ENCODE measurements at places on chromosomes 7 and 10.
A peak's percentile ranks its signal among the peaks of the same experiment; 100 is the strongest.

DNA sequence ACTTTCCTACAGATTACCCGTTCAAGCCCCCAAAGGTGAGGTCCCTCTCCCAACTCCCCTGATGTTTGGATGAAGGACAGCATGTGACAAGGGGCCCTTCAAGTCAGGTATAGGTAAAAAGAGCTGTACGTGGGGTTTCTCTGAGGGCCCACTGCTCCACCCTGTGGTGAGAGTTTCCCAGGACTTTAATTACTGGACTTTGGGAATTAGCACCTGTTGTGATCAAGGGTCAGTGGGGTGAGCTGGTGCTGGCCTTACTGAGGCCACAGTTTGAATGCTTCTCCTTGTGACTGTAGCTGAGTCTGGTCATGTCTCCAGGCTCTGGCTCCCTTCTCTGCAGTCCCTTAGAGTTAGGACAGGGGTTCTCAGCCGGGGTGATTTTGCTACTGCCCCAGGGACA is 16.8 kb downstream of the UBE2D4 start:
- no peak for DNase-seq

- no peak for DNase-seq
Observed at GRCh38 chr7:109126404-109127050, 556.9 kb downstream of the DNAJB9 start.

DNA sequence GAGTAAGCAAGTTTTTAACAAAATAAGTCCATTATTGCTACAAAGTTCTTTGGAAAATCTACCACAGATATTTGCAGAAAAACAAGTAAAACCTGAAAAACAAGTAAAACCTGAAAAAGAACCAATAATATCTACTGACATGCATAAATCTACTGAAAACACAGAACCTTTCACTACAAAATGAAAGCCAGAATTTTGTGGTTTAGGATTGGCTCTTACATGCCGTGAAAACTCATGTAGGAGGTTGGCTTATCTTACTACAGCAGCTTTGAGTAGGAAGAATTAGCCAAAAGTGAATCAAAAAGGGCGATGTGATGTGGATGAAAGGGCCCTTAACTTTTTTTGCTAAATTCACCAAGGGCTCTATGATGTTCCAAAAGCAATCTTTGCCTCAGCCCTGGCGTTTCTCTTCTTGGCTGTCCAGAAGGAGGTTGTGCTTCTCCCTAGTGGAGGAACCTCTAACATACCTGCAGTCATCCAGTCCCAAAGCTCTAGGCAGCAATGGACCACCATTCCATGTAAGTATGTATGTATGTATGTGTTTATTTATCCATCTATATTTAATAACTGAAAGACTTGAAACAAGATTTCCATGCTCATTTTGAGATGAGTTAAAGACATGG is 93.5 kb upstream of the ZNF804B start:
- DNase-seq: no peak

- DNase-seq: no peak
Observed at GRCh38 chr7:150797661-150798060, 2.5 kb downstream of the TMEM176B start.

GRCh38 chr7:139094030-139094429 is 15.5 kb downstream of the ZC3HAV1 start:
- no peak for DNase-seq

GRCh38 chr7:114175125-114175524 is 239.5 kb upstream of the FOXP2 start:
- DNase-seq: no peak

- no peak for DNase-seq
Observed at GRCh38 chr10:76195654-76196390, 764.4 kb downstream of the LRMDA start.

GRCh38 chr10:133378251-133379096 is 588 bp upstream of the PAOX start:
- DNase-seq: peak; percentile 75

DNA sequence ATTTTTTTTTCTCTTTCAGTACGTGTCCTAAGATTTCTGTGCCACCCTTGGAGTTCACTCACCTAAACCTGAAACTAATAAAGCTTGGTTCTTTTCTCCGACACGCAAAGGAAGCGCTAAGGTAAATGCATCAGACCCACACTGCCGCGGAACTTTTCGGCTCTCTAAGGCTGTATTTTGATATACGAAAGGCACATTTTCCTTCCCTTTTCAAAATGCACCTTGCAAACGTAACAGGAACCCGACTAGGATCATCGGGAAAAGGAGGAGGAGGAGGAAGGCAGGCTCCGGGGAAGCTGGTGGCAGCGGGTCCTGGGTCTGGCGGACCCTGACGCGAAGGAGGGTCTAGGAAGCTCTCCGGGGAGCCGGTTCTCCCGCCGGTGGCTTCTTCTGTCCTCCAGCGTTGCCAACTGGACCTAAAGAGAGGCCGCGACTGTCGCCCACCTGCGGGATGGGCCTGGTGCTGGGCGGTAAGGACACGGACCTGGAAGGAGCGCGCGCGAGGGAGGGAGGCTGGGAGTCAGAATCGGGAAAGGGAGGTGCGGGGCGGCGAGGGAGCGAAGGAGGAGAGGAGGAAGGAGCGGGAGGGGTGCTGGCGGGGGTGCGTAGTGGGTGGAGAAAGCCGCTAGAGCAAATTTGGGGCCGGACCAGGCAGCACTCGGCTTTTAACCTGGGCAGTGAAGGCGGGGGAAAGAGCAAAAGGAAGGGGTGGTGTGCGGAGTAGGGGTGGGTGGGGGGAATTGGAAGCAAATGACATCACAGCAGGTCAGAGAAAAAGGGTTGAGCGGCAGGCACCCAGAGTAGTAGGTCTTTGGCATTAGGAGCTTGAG is at the start of gene CFTR:
Gene CFTR (plus strand): TSS at position 801 of the 830 bp plus-strand sequence. CDS start 70 bp downstream, outside the sequence.
- DNase-seq: no peak
